Posterior cingulate gyrus (tissue), 11 donors: ENCODE measurements at places on chromosomes 5 and 9.

- no peak for DNase-seq
Observed at GRCh38 chr9:100671898-100672297, 94.0 kb downstream of the CAVIN4 start.

DNA sequence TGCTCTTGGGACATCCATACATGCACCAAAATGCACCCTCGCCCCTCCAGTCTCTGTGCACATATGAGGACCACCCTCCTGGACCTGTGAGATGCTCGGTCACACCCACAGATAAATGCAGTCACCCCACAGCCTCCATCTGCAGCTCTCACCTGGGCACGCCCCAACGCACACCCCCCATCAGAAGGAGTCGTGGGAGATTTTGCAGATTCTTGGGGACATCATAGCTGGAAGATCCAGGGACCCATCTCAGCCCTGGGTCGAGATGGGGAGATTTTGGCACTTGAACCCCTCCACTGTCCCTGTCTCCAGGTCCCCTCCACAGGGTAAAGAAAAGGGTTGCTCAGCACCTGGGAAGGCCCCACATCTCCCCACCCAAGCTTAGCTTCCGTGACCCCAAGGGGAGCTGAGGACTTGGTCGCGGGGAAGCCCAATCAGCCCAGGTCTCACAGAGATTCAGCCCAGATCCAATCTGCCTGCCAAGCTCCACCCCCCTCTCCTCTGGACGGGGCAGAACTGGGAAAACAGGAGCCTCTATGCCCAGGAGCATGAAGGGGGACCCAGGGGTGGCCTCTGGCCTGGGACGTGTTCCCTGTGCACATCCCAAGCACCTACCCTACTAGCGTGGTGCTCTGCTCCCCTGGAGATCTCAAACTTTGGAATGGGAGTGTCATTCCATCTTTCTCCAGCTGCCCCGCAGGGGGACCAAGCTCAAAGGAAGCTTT, 89.2 kb upstream of the LMX1B start:
- DNase-seq: peak; percentile 64

DNA sequence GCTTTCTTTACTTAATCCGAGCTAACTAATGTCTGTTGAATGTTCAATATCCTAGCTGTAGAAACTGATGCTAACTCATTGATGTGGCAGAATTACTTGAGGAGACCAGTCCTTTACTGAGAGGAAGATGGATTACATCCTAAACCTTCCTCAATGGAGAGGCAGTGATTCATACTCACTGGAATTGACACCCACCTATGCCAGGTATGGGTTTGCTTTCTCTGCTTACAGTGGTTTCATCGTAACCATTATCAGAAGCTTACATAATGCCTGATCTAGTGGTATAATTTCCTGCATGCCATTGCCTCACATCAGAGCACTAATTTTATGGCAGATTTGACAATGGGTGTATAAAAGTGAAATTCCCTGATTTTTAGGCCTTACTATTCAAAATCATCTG, 384.7 kb downstream of the ANXA1 start:
- DNase-seq: no peak

DNA sequence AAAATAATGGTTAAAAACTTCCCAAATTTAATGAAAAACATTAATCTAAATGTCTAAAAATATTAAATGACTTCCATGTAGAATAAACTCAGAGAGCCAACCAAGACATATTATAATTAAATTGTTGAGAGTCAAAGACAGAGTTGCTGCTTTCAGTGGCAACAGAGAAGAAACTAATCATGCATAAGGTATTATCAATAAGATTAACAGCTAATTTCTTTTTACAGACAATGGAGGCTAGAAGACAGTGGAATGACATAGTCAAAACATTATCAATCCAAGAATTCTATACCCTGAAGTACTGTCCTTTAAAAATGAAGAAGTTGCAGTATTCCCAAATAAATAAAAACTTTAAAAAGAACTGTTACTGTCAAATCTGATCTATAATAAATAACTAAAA, 268.7 kb downstream of the IRX2 start:
- no peak for DNase-seq

DNA sequence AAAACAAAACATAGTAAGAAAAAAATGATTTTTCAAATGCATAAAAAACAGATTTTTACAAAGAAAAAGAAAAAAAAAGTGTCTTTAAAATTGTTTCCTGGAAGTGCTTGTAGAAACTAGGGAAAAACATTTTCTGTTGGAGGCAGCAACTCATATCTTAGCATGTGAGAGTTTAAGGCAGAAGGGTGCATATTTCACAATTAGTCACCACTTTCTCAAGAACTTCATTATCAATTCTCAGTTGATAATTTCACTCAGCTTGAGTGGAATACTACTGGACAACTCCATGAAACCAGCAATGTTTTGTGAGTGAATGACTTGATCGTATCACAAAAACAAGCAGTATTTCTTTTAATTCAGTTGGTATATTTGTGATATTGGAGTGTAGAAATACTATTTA, 508.3 kb upstream of the DAB2 start:
- no peak for DNase-seq

DNA sequence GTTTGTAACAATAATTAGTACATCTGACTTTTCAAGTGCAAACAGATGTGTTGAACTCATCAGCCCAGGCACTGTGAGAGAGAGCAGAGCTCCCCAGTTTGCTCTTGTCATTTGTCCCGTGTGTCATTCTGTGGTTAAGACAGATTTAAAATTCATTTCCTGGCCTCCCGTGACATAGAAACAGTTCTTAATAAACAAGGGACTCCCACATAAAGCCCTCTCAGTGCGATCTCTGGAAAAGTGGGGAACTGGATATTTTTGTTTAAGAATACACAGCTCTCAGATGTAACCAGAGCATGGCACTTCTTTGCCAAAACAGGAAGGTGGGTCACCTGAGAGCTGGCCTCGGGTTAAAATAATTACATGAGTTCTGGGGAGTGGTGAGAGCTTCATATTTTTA, 58.6 kb downstream of the PRKACG start:
- no peak for DNase-seq
